Left renal pelvis (tissue), 4 donors: ENCODE measurements at places on chromosomes 12 and 14.

DNA sequence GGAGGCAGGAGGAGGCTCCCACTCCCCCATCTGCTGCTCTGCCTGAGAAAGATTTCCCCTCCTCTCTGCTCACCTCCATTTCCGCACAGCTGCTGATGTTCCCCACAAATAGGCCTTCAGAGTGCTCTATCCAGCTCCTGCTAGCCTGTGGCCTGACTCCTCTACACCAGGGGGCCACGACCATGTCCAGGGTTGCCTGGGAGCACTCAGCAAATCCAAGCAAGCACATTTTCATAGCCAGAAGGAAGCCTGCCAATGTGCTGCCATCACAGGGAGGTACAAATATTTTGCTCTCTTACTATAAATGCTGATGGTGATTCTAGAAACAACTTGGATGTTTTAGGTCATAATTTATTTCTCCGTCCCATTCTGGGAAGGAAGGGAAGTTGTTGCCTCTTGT is 17.3 kb downstream of the KCNA5 start:
- no peak for DNase-seq

- no peak for DNase-seq
These were observed 415.3 kb downstream of the SOX5 start for GRCh38 chr12:23534196-23534595.

DNA sequence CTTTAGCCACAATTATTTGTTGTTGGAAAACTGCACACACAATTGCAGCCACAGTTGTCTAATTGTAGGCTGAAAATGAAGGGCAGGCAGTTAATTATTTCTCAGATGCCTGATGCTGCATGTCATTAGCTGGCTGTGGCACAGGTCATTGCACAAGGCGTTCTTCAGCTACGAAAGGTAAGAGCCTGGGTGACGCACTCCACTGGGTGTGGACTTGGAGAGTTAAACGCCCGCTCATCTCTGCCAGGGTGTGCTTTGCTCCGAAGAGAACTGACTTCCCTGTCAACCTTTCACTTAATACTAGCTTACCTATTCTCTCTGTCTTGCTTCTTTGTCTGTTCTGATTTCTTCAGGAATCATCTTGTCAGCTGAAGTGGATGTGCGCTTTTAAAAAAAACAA is 91.4 kb upstream of the CPM start:
- DNase-seq = peak; percentile 63

DNA sequence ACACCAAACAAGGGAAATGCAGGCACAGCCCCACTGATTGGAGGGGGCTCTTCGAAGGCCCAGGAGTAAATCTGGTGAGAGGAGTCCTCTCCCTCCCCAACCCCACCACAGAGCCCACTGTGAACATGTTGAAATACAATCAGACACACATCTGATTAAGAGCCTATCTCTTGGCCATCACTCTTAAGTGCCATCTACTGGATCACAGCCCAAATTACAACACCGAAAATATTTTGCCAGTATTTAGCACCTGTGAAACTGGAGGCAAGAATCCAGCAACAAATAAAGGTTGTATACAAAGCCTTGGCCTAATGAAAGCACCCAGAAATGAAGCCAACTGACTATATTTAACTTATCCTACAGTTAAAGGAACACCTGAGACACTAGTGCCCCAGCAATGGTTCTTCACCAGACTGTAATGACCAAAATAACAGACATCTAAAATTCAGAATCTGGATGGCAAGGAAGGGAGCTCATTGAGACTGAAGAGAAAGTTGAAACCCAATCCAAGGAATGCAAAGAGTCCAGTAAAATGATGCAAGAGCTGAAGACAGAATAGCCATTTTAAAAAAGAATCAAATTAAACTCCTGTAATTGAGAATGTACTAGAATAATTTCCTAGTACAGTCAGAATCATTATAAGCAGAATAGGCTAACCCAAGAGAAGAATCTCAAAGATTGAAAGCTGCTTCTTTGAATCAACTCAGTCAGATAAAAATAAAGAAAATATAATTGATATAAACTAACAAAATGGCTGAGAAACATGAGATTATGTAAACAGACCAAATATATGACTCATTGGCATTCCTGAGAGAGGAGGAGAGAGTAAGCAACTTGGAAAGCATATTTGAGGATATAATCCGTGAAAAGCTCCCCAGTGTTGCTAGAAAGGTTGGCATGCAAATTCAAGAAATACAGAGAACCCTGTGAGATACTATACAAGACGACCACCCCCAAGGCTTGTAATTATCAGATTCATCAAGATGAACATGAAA is 1117.0 kb downstream of the FLRT2 start:
- DNase-seq = no peak

- no peak for DNase-seq
These were observed 91.6 kb upstream of the ATF7IP start for GRCh38 chr12:14273913-14274311.

GRCh38 chr14:54349713-54350112 is 47.1 kb upstream of the CDKN3 start:
- DNase-seq = no peak

DNA sequence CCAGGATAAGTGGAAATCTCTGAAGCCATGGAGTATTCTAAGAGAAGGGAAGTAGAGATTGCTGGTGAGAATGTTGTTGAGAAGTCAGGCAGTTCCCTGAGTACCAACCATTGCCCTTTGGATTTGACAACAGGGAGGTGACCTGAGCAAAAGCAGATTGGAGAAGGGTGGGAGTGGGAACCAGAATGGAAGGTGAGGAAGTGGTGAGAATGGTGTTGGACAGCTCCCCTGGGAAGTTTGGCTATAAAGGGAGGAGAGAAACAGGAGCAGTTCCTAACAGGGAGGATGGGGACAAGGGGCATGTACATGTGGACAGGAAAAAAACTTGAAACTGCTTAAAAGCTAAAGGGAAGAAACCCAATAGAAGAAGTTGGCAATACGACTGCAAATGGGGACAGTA is 198.1 kb downstream of the ETV6 start:
- no peak for DNase-seq

- DNase-seq = no peak
These were observed 225.3 kb downstream of the KCNH5 start for GRCh38 chr14:62819931-62820330.

DNA sequence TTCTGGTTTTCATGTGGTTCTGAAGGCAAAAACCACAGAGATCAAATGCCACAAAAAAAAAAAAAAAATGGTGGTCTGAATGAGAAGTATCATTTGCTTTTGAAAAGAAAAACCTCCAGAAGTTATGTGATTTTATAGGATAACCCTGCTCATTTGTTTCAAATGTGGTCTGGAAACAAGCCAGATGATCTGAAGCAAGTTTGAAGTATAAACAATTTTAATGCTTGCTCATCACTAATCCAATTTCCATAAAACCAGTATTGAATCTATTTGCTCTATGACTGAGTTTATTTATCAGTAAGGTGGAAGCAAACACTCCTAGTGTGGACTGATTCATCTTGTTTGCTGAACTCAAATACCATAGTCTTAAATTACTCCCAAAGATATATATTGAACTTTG is 407.3 kb upstream of the FLRT2 start:
- no peak for DNase-seq

DNA sequence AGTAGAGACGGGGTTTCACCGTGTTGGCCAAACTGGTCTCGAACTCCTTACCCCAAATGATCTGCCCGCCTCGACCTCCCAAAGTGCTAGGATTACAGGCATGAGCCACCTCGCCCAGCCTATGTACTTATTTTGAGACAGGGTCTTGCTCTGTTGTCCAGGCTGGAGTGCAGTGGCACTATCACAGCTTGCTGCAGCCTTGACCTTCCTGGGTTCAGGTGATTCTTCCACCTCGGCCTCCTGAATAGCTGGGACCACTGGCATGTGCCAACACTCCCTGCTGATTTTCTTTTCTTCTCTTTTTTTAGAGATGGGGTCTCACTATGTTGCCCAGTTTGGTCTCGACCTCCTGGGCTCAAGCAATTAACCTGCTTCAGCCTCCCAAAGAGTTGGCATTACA is 14.0 kb upstream of the HNF1A start:
- no peak for DNase-seq

DNA sequence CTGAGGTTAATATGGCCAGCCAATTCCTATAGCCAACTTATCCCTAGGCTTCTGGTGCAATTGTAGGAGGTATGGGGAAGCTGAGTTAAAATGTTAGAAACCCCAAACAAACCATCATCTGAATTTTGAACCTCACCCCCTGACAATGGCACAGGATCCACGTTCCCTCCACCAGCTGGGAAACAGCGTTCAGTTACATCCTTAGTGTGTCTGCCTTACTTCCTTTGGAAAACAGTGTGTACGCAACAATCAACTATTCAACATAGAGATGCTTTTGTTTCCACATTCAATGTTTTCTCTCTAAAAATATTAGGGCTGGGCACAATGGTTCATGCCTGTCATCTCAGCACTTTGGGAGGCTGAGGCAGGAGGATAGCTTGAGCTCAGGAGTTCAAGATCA is 203.4 kb downstream of the TTC7B start:
- no peak for DNase-seq

- DNase-seq = no peak
These were observed 729.1 kb downstream of the NOVA1 start for GRCh38 chr14:25868521-25869314.

DNA sequence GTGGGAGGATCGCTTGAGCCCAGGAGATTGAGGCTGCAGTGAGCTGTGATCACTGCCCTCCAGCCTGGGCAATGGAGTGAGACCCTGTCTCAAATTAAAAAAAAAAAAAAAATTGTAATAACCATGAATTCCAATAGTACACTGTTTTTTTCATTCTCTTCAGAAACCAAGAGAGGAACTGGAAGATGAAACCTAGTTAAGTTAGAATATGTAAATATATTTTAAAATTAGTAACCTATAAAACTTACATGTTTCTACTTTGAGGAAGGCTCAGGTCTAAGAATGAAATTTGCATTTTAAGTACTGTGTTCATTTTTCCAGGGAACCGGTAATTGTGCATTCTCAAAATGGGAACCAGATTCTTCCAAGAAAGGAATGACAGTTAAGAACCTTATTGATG is 18.8 kb downstream of the KNTC1 start:
- no peak for DNase-seq

DNA sequence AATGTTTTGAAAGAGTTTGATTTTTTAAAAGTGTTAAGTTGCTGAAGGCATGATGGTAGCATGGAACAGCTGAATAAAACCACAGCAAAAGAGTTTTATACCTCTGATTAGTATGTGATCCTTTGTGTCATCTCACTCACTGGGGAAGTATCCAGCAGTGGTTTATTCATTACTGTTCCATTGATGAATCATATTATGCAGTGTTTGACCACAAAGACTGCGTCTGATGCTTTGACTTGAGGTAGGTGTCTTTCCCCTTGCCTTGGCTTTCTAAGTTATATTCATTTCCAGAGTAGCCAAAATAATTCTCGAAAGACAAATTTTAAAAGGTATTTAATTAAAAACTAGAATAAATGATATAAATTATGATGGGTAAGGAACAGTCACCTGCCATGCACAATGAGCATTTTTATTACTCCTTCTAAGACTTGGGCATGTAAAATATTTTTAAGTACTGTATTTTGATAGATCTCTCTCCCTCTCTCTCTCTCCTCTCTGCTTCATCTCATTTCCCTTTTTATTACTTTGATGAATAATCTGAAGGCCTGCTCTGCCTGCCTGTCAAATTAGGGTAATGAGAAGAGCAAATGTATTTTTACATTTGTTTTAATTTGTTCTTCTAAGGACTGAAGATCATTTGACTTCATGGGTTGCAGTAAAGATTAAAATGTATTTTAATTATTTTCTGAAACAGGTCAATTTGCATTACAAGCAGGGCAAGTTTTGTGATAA is 164.9 kb downstream of the NAV3 start:
- DNase-seq = no peak

GRCh38 chr12:100672075-100672592 is 98.7 kb downstream of the GAS2L3 start:
- DNase-seq = no peak

DNA sequence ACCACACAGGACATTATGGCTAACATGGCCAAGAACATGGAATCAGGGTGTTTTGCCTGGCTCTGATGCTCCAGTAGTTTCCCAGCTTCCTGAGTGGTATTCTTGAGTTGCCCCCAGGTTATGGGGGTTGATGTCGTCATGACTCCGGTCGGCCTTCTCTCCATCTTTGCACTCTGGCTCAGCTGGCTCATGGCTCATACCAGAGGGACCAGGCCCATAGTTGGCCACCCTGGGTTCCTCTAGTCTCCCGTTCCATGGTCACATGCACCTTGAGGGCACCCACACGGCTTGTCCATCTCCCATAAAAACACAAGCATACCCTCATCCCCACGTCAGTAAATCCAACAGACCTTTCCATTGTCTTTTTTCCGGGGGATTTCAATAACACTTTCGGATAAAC is 23.7 kb upstream of the MAPKAPK5 start:
- no peak for DNase-seq

DNA sequence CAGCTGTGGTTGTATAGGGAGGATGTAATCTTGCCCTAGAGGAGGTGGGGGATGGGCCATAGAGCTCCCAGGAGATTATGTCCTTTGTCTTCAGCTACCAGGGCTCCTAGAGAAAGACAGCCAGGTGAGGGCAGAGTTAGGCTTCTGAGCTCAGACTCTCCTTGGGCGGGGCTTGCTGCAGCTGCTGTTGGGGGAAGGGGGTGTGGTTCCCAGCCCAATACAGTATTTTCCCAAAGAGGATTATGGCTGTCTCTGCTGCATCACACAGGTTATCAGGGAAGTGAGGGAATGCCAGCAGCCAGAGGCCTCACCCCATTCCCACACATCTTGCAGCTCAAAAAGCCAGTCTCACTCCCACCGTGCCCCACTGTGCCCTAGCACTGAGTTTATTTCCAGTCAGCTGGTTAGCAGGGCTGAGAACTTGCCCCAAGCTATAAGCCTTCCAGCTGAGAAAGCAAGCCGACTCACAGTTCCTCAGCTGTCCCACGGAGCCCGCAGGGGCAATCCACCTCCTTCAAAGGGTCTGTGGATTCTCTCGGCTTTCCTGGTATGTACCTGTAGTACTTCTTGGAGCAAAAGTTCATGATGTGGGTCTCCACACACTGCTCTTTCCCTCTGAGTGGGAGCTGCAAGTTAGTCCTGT is 217.3 kb upstream of the CPNE8 start:
- DNase-seq = no peak

- no peak for DNase-seq
These were observed 3.3 kb downstream of the BHLHE41 start for GRCh38 chr12:26121323-26122060.

- no peak for DNase-seq
These were observed 1543.5 kb downstream of the AACS start for GRCh38 chr12:126608607-126609175.

DNA sequence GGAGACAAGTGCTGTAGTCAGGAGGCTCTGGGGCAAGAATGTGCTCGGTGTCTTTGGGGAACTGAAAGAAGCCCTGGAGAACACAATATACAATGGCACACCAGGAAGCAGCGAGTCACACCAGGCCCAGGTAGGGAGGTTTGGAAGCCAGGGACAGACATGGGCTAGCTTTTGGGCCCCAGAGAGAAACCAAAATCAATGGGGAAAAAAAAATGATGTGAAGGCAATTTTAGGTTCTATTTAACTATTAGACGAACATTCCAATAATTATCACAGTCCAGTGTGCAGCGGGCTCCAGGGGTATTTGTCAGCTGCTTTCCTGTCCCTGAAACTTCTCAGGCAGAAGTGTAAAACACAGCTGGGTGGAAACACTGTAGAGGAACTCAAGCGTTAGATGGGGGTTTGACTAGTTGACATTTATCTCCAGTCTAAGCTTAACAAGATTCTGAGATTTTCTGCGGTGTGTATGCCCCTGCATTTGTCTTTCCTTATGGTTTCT is 21.8 kb upstream of the EGLN3 start:
- DNase-seq = no peak
